Activated naive CD8-positive, alpha-beta T cell treated with anti-CD3 and anti-CD28 coated beads, Interleukin-2, amount 10 ng/mL, durations not matched to agents 7 days and 5 days (primary cell): ENCODE measurements at places on chromosomes 1 and 21. TPM values are rescaled to one million over a fixed set of nuclear protein-coding genes. Genes with fewer than 3 reads are reported as not detected.
A peak's percentile ranks its signal among the peaks of the same experiment; 100 is the strongest.

- H3K4me3 ChIP-seq = no peak overlapping the region
- no peak overlapping the region for H3K27ac ChIP-seq
- H3K27me3 ChIP-seq = no peaks in the 10 kb centered on the region
- no peak for DNase-seq
- H3K36me3 ChIP-seq = peaks cover 4% of the 10 kb centered on the region
Measured at GRCh38 chr1:15945832-15946448, 30.0 kb downstream of the ZBTB17 start.

GRCh38 chr1:24117722-24118409 lies 5.9 kb upstream of the MYOM3 start:
- H3K4me3 ChIP-seq = no peak overlapping the region
- H3K36me3 ChIP-seq = no peaks in the 10 kb centered on the region
- no peak overlapping the region for H3K27ac ChIP-seq
- no peaks in the 10 kb centered on the region for H3K4me1 ChIP-seq
- H3K27me3 ChIP-seq = peaks cover 17% of the 10 kb centered on the region
- DNase-seq = no peak

DNA sequence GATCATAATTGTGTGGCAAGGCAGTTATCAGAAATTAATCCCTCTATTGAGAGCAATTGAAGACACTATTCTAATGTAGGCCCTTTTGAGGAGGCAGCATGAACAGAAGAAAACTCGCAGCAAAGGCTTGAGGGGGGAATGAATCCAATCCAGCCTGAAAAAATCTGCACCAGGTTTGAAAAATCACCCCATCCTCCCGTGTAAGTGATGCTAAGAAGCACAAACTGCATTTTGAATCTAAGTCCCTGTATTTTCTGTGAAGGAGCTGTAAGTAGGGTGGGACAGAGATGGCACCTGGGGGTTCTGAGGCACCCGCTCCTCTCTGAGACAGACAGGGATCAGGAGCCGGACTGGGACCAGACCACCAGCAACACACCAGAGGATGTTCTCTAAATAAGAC lies at the start of gene CRB1:
TSS of gene CRB1 (plus strand) at position 241 of the 400 bp plus-strand sequence. CDS start 161 bp downstream, outside the sequence.
- H3K36me3 ChIP-seq = no peaks in the 10 kb centered on the region
- H3K4me1 ChIP-seq = no peaks in the 10 kb centered on the region
- no peak within 1 kb of the TSS for H3K27ac ChIP-seq
- no peaks in the 10 kb centered on the region for H3K27me3 ChIP-seq
- DNase-seq = no peak
- no peak within 1 kb of the TSS for H3K4me3 ChIP-seq

PRKAA2 gene
- not detected for total RNA-seq

DNA sequence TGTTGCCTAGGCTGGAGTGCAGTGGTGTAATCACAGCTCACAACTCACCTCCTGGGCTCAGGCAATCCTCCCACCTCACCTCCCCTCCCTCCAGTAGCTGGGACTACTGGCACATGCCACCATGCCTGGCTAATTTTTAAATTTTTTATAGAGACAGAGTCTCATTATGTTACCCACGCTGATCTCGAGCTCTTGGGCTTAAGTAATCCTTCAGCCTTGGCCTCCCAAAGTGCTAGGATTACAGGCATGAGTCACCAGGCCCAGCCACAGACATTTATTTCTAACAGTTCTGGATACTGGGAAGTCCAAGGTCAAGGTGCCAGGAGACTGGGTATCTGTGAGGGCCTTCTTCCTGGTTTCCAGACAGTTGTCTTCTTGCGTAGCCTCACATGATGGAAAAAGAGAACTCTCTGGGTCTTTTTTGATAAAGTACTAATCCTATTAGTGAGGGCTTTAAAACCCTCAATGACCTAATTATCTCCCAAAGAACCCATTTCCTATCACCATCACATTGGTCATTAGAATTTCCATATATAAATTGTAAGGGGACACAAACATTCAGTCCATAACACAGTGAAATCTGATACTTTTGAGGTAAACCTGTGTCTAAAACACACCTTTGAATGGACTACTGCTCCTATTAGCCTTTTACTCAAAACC lies 67.9 kb downstream of the PHACTR4 start:
- H3K4me1 ChIP-seq = peaks cover 15% of the 10 kb centered on the region
- peak overlapping the region; percentile 13 for H3K27ac ChIP-seq

GRCh38 chr21:32412162-32413014 lies at the start of gene EVA1C:
TSS of gene EVA1C (plus strand) at chr21:32412706. CDS start at chr21:32412854, 148 bp downstream.
- H3K4me1 ChIP-seq = peaks cover 30% of the 10 kb centered on the region
- H3K4me3 ChIP-seq = peak within 1 kb of the TSS; percentile 92
- peak; percentile 72 for DNase-seq
- peak within 1 kb of the TSS; percentile 90 for H3K27ac ChIP-seq
